ENCODE measurements at places on chromosomes 16 and 17.

- no peak for DNase-seq
These were observed 60.5 kb downstream of the TMEM100 start for GRCh38 chr17:55661963-55662834.

- no peak for DNase-seq
These were observed 696 bp upstream of the PSMC5 start for GRCh38 chr17:63826468-63827001.

GRCh38 chr16:57619606-57620334 is 8.7 kb upstream of the ADGRG1 start:
- no peak for DNase-seq

- DNase-seq: no peak
These were observed 32.1 kb downstream of the ABR start for GRCh38 chr17:1147664-1148063.

- DNase-seq: no peak
These were observed 17.4 kb upstream of the ZNF469 start for GRCh38 chr16:88365244-88365865.

DNA sequence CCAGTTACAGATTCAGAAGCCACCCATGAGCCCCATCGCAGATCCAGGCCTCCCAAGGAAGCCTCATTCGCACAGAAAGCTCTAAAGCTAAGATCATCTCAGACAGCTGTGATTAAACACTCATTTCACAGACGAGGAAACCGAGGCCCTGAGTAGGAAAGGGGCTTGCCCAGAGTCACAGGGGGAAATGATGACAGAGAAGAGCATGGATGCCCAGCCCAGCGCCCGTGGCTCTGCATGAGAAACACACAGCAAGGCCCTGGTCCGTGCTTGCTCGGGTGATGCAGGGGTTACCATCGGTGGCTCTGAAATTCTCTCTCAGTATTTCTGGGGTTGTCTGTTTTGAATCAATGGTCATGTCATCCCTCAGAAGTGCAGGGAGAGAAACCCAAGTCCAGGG is 109.6 kb downstream of the C16orf78 start:
- no peak for DNase-seq

DNA sequence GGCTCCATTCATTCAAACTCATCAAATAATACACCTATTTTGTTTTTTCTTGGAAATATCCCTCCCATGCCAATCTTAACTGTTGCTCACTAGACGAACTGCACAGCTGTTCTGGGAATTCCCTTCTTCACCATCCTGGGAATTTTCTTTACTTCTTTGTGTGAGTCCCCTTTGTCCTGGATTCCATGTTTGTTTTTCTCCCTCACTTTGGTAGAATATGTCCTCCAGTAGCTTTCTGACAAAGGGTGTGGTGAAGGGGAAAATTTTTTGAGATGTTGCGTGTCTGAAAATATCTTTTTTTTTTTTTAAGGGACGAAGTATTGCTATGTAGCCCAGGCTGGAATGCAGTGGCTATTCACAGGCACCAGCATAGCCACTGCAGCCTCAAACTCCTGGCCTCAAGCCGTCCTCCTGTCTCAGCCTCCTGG is 17.2 kb upstream of the UTP6 start:
- DNase-seq: no peak

DNA sequence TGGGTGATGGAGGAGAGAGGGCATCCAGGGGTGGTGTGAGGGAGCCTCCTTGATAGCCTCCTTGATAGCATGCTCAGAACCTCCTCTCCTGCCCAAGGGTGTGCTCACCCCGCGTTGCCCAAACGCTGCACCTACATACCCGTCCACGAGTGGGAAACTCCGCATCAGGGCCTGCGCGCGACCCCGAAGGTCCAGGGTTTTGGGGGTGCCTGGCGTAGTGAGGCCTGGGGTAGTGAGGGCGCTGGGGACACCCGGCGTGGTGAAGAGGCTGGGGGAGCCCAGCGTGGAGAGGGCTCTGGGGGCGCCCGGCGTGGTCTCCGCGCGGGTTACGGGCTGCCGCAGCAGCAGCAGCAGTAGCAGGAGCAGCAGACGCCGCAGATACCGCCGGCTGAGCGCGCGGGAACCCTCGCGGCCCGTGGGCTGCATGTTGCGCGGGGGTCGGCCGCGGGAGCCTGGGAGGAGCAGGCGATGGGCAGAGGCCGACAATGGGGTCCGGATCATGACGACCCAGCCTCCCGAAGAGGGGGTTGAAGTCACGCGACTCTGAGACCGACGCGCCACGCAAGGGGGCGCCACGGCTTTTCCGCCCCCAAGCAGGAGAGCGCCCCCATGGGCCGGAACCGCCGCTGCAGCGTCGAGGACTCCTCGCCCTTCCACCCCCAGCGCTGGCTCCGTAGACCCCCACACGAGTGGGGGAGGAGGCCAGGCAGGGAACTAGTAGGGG is at the start of gene DPEP3:
TSS of gene DPEP3 (minus strand) at position 545 of the 724 bp plus-strand sequence. CDS start at position 426, 119 bp downstream.
- no peak for DNase-seq

DNA sequence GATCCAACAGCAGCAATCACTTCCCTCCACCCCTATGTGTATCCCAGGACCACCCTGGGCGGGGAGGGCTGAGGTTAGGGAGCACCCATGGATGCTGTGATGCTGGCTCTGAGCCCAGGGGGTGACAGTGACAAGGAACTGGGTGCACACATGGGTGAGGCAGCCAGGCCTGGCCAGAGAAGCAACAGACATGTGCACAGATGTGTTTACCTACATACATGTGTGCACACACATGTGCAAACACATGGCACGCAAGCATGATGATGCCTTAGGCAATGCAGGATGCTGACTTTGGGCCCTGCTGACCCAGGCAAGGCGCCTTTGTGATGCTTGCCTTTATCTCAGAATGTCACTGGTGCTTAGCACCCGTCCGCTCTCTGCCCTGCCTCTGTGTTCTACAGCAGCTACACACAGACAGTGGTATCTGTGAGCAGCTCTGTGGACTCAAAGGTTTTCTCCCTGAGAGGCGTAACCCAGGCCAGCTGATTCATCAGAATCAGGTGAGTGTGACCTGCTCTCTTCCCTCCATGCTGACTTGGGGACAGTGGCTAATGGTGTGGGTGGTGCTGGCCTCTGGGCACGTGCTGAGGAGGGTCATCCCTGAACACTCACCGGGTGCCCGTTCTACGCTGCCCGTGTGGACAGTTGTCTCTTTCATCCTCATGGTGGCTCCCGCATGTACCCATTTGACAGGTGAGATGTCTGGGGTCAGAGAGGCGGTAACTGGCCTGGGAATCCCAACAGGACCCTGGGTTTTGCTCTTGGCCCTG is 38.5 kb upstream of the KSR1 start:
- no peak for DNase-seq

GRCh38 chr17:82384051-82384729 is 12.6 kb downstream of the UTS2R start:
- DNase-seq: no peak

- no peak for DNase-seq
These were observed 138.9 kb downstream of the GSG1L start for GRCh38 chr16:27924411-27925118.

- DNase-seq: no peak
These were observed 27.1 kb downstream of the ARSG start for GRCh38 chr17:68318103-68318991.

DNA sequence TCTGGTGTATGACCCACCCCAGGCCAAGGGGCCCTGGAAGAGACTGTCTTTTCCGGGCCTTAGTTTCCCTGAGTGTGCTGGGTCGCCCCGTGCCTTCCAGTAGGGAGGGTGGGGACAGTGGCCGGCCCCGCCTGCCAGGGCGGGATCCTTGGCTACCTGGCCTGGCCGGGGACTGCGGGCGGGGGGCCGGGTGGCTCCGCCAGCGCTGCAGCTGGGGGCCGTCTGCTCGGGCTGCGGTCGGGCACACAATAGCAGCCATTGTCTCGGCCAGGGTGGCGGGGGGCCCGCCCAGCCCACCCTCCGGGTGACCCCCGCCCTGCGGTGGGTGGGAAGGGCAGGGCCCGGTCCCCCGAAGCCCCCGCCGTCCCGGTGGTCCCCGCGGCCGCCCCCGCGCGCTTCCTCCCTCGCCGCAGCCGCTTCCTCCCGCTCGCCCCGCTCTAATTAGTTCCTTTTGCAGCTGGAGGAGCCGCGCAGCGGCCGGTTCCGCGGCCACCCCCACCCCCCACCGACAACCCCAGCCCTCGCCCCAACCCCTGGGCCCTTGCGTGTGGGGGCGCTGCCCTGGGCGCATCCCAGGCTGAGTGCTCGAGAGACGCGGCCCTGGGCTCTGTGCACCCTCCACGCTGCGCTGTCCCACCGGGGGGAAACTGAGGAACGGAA is 11.6 kb downstream of the GLIS2 start:
- no peak for DNase-seq

DNA sequence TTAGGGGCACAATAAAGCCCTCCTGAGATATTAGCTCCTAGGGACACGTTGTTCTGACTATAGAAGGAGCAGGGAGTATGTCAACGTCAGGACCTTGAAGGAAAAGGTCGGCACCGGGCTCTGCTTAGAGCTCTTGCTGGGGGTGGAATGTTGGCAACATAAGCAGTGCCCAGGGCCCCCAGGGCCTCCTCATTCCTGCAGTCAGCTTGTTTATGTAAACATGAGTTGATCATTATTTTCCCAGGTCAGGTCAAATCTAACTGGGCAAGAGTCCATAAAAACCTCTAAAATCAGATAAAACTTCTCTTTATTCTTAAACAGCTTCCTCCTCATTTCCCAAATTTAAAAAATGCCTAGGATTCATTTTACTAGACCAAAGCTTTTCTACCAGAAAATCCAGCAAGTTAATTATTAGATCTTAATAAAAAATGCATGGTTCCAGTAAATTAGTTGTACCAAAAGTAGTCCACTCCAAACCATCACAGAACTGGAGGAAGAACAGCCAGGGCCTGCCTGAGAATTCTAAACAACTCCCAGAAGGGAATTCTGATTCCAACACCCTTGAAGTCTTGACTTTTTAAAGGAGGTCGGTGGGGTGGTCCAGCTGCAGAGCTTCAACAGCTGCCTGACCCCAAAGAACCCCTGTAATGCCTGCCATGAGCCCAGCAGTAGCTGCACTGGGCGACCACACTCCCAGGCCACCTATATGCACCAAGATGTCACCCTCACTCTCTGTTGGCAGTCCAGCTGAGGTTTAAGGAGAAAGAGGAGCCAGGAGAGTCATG is 54.3 kb downstream of the AMFR start:
- DNase-seq: no peak

DNA sequence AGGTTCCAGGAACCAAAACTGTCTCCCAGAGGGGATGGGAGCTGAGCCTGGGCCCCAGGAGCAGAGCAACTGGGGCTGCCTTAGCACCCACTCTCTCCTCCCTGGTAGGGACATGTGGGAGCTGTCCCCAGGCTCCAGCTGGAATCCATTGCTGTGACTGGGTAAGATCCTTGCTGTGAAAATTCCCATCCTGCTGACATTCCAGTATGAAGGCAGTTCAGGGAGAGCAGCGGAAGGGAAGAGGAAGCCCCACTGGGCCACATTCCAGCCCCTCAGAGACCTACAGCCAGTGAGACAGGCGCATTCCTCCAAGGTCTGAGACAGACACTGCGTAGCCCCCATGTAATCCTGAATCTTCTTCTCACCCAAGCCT is 24.2 kb downstream of the MYO18A start:
- no peak for DNase-seq

- no peak for DNase-seq
These were observed 4.1 kb downstream of the CD2BP2 start for GRCh38 chr16:30351001-30351441.

DNA sequence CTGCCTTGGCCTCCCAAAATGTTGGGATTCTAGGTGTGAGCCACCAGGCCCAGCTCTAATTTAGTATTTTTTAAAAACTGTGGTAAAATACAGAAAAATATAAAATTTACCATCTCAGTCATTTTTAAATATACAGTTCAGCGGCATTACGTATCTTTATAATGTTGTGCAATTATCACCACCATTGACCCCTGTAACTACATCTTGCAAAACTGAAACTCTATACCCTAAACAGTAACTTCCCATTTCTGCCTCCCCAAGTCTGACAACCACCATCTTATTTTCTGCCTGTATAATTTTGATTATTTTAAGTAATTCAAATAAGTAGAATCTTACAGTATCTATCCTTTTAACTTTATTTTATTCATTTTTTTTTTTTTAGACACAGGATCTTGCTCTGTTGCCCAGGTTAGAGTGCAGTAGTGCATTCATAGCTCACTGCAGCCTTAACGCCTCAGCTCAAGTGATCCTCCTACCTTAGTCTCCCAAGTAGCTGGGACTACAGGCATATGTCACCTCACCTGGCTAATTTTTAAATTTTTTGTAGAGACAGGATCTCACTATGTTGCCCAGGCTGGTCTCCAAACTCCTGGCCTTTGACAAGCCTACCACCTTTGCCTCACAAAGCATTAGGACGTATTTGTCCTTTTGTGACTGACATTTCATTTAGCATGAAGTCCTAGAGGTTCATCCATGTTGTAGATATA is 10.9 kb upstream of the GGA2 start:
- DNase-seq: no peak

- DNase-seq: peak; percentile 32
These were observed 589 bp downstream of the XYLT2 start for GRCh38 chr17:50346313-50347116.

DNA sequence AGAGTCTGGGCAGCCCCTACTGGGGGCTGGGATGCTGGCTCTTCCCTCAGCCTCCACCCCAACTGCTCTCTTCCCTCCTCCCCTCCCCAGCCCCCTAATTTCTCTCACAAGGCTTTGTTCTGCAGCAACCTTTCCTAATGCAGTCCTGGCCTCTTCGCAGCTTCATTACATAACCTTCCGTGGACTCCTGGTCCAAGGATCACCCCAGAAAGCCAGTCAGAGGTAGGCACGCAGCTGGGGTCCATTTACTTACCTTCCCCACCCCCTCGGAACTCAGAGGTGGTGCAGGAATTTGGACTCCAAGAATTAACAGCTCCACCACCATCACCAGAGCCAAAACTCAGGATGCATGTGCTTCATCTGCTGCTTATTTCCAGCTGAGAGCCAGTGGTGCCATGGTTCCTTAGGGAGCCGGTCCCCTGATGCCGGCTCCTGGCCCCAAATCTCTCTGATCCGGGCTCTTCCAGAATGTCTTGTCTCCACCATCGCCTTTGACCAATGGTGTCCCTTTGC is 40.9 kb downstream of the MAPT start:
- no peak for DNase-seq

- no peak for DNase-seq
These were observed 5.5 kb downstream of the CCL17 start for GRCh38 chr16:57409870-57410587.

DNA sequence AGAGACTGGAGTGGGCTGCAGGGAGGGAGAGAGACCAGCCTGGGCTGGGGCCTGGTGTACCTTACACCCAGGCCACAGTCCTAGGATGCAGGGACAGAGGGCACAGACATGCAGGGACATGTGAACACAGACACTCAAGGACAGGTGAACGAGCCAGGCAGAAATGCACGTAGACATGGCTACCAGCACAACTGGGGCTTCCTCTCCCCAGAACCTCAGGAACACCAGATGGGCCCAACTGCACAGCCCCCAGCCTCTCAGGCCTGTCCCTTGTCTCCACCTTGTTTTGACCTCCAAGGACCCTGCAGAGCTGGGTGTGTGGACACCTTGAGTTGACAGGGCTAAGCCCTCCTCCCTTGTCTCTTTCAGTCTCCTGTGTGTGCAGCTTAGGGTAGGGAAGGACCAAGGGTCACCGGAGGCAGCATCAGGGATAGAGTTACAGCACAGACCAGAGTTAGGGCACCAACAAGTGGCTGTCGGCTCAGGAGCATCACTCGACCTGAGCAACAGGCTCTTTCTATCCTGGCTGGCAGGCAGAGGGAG is 9.2 kb downstream of the SEZ6 start:
- DNase-seq: no peak

GRCh38 chr17:81386646-81387099 is 8.6 kb upstream of the BAHCC1 start:
- DNase-seq: no peak

Data from stimulated activated CD4-positive, alpha-beta T cell treated with anti-CD3 and anti-CD28 coated beads, Interleukin-4, amount 100 ng/mL, for 48 hours (primary cell).